ENCODE measurements at places on chromosomes 11 and 22.

- DNase-seq: peak; percentile 59
Measured at GRCh38 chr11:69364921-69365320, 71.0 kb downstream of the MYEOV start.

GRCh38 chr11:14852571-14853177 lies 39.4 kb downstream of the CYP2R1 start:
- no peak for DNase-seq

DNA sequence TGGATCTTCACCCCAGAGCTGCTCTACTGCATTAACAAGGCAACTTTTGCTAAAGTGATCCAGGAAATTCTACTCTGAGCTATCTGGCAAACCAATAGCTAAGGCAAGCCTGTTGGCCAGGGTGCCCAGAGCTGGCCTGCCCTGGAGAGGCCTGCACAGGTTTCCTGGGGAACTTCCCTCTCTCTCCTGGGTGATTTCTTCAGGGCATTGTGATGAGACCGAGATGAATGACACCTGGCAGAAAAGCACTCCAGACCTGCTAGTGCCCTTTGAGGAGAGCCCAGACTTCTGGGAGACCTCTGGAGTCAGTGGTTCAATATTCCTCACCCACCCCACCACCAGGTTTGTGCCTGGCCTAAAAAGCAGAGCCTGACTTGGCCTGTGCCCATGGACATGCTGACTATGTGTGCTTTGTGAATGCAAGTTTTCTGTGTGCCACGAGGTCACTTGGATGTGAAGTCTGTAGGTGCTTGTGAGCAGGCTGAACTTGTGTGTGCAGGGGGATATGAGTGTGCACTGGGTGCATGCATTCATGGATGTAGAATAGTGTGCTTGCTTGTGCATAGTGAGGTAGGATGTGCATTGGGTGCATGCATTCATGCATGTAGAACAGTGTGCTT lies 4.4 kb upstream of the APLNR start:
- DNase-seq: no peak

DNA sequence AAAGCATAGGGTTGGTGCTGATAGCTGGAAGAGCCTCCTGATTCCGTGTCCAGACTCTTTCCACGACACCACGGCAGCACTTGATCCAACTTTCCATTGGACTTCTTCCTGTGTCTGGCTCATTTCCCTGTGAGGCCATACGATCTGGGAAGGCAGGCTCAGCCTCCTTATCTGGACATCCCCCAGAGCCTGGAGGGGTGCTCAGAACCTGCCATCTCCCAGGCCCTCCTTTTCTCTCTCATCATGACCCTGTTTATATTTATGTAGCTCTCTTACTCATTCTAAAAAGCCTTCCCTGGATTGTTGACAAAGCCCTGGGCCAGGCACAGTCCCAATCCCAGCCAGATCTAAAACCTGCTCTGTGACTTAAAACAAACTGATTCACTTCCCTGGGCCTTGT lies 7.8 kb upstream of the BCL9L start:
- DNase-seq: no peak

GRCh38 chr22:19903031-19903430 lies 38.5 kb upstream of the COMT start:
- DNase-seq: no peak

DNA sequence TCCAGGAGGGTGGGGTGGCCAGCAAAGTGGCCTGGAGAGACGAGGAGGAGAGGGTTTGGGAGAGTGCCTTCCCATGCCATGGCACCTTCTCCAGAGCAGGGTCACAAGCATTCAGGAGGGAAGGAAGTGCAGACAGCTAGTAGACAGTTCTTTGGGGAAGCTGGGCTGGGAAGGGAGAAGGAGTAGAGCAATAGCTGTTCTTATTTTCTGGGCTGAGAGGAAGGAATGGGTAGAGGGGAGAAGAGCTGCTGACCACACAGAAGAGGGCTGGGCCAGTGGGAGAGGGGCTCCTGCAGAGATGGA lies 14.8 kb upstream of the PICK1 start:
- DNase-seq: no peak
